Activated CD8-positive, alpha-beta memory T cell treated with anti-CD3 and anti-CD28 coated beads for 48 hours (primary cell): ENCODE measurements at places on chromosomes 13 and 19.

DNA sequence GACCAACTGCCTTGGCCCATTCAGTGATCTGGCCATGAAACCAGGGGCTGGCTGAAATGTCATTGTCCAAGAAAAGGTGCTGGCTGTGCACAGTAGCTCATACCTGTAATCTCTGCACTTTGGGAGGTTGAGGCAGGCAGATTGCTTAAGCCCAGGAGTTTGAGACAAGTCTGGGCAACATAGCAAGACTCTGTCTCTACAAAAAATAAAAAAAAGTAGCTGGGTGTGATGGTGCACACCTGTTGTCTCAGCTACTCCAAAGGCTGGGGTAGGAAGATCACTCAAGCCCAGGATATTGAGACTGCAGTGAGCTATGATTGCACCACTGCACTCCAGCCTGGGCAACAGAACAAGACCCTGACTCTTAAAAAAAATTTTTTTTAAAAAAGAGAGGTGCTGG lies 28.6 kb upstream of the C19orf12 start:
- no peak for DNase-seq

- DNase-seq = no peak
Observed at GRCh38 chr13:74755065-74755464, 620.9 kb upstream of the KLF12 start.

DNA sequence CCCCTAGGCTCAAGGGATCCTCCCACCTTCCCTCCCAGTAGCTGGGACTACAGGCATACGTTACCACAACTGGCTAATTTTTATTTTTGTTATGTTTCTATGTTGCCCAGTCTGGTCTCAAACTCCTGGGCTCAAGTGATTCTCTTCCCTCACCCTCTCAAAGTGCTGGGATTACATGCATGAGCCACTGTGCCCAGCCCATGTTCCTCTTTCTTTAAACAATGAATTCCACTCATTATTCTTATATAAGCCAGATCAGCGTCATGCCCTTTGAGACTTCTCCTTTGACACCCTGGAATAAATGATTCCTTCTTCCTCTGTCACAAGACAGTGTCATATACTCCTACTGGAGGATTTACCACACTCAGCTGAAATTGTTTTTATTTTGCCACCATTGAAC lies 519.9 kb upstream of the SPRY2 start:
- no peak for DNase-seq

GRCh38 chr19:16380943-16381755 lies 56.5 kb downstream of the KLF2 start:
- no peak for DNase-seq

- DNase-seq = no peak
Observed at GRCh38 chr19:17075864-17076542, 426 bp downstream of the MYO9B start.

DNA sequence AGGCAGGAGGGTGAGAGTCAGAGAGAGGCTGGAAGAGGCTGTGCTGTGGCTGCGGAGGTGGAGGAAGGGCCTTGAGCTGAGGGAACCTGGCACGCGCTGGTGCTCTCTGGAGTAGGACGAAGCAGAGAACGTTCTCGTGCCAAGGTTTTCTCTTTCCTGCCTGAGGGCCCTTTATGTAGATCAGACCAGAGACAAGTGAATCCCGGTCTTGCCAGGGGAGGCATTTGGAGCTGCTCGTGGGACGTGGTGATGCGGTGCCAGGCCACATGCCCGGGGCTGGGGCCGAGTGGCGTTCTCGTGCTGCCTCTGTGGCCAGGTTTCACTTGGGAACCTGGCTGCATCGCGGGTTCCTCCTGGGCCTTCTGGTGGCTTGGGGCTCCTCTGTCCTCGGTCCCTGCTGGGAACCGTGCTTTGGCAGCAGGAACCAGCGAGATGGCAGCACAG lies 54.2 kb downstream of the KDM4B start:
- no peak for DNase-seq

DNA sequence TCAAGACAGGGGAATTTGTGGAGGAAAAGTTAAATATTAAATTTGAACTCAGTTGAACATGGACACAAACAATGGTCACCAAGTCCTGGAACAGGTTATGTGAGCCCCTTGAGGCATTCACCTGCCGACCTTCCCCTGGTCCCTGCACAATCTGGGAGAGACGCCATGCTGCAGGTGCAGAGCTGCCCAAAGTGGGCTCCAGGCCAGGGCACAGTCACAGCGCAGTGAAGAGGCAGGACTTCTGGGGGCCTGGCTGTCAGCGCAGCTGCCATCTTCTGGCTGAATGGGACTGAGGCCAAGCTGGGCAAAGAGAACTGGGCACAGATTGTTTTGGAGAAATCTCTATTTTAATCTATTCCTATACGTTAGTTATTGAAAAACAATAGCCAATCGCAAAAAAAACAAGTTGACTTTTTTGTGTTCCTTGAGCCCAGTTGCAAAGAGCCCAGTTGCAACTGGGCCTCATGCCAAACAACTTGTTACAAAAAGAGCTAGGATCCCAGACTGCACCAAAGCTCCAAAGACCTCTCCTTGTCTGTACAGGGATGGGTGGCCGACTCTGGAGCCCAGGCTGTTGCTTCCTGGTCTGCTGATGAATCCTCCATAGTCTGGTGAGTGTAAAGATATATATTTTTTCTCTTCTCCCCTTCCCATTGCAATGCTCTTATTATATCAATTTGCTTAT lies 1.2 kb upstream of the ZNF626 start:
- no peak for DNase-seq

DNA sequence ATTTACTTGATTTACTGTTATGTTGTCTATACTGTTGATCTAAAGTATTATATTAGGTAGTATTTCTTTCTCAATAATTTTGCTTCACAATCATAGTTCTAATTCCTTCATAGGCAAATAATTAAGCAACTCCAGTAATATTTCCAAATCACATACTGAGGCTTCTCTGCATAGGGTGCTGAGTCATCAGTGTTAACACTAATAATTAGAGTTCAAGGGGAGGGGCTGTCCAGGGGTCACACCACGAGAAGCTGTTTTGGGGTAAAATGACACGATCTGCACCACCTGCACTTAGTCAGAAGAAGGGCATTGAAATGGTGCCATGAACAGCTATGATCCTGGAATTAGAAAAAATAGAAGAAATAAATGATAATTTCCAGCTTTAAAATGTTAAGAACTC lies 1230.9 kb upstream of the SLC10A2 start:
- no peak for DNase-seq

GRCh38 chr13:94344126-94344818 lies 135.2 kb downstream of the DCT start:
- no peak for DNase-seq

GRCh38 chr19:35868172-35868822 lies at the start of gene APLP1:
Gene APLP1, plus strand, starts transcription at chr19:35868574. Its CDS starts 63 bp downstream, at chr19:35868637.
- peak; percentile 54 for DNase-seq

GRCh38 chr13:24631922-24632321 lies 48.3 kb upstream of the ATP12A start:
- DNase-seq = no peak
